NCI-H446 (cell line): ENCODE measurements at places on chromosomes 2 and 18.
A peak's percentile ranks its signal among the peaks of the same experiment; 100 is the strongest.

- DNase-seq, result no peak
These were observed 800.8 kb upstream of the SALL3 start for GRCh38 chr18:78178812-78179211.

DNA sequence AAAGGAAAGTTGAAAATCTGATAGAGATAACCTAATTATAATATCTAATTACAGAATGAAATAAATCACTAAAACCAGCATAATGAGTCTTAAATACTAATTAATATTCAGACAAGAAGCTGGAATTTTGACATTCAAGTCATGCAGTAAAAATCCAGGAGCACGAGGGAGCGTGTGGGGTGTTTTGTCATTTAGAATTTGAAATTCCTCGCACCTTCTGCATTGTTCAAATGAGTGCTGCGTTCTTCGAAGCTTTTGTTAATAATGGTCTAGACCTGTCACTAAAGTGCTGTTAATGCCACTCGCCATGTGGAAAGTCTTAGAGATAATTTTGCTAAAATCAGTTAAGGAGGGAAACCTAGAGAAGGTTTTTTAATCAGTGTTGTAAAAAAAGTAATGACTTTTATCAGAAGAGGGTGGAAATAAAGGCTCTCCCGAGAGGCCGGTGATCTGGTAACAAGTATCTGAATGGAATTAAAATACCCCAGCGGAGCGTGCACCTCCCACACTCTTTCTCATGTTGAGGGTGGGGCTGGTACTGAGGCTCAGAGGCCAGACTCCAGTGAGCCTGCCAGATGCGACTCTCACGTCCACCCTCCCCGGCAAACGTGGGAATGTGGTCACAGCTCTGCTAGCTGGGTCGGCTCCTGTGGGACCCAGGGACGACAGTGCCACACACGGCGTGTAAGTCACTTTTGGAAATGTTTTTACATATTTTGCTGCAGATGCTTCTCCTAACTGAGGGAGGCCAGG, 69.4 kb upstream of the MYT1L start:
- DNase-seq, result no peak

- DNase-seq, result no peak
These were observed 10.0 kb upstream of the VPS54 start for GRCh38 chr2:64029116-64029665.

DNA sequence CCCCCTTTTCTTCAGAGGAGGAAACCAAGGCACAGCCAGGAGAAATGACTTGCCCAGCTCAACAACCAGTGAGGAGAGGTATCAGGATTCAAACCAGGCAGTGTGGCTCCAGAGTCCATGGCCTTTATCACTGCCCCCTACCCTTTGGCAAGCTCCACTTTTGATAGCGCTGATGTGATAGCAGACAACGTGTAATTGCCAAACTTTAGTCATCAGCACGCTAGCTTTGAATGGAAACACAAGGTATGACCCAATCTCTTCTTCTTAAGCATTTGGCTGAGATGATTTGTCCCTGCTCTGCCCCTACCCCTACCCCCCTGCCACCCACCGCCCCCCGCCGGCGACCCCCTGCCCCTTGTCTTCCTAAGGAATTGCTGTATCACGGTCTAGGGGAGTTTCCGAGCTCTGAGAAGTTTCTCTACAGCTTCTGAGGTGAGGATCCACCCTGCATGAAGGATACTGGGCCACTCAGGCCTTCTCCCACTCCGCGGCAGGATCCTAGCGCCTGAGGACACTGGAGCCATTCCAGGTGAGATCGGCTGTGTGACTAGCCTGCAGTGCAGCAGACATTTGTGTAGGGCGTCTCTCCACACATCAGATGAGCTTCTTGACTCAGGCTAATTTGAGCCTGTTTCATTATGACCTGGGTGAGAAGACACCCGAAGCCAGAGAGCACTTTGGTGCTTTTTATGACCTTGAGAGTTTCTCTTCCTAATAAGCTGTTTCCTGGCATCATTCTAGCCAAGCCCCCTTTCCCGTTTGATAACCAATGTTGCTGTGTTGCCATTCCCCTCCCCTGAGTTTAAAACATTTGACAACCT, 75.1 kb upstream of the MAP4K4 start:
- no peak for DNase-seq

- no peak for DNase-seq
These were observed 89.1 kb downstream of the AFF3 start for GRCh38 chr2:100053087-100053885.

- DNase-seq, result no peak
These were observed 771.7 kb upstream of the SALL3 start for GRCh38 chr18:78207942-78208341.

DNA sequence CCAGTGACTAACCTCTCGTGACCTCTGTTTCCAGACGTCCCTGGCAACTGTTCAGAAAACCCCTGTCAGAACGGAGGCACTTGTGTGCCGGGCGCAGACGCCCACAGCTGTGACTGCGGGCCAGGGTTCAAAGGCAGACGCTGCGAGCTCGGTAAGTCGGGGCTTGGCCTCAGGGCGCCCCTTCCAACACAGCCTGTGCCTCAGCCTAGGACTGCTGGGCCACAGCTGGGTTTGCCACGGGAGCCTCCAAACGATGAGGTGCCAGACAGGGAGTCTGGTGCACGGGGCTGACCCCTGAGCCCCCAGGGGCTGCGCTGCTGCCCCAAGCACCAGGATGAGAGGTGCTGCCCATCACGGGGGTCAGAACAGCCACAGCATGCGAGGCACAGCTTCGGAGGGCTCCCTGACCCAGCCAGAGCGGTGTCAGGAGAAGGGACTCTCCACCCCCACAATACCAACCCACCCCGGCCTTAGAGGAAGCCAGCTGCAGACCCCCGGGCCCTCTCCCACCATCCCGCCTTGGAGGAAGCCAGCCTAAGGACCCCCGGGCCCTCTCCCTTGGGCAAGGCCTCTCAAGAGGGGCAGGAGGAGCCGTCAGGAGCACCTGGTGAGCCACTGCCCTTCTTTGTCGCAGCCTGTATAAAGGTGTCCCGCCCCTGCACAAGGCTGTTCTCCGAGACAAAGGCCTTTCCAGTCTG, 20.3 kb downstream of the MTERF4 start:
- DNase-seq, result no peak

GRCh38 chr2:604385-604784, 72.8 kb downstream of the TMEM18 start:
- DNase-seq, result no peak

- DNase-seq, result no peak
These were observed 54.0 kb upstream of the GPR75 start for GRCh38 chr2:53913721-53914120.

- DNase-seq, result no peak
These were observed 27.4 kb upstream of the VRK2 start for GRCh38 chr2:58019229-58019628.

DNA sequence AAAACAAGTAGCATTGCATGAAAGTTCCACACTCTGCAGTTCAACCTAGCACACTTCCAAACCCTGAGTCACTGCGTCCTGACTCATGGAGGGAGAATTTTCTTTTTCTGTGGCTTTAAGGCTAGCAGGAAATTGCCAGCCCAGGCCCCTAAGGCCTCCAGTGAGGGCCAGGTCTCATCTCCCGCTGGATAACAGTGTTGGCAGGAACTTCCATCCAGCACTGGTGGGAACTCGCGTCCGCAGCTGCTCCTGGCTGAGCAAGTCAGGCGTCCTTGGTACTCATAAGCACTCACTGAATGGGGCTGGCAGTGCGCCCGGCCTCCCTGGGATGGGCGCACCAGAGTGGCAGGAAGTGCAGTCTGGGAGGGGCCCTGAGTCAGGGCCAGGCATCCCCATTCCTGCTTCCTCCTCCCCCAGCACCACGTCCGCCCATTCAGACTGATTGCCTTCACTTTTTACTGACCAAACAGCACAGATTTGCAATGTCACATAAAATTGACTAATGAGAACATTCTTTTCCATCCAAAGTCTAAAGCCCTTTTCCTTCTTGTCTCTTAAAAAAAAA, 14.3 kb downstream of the MALL start:
- peak; percentile 93 for DNase-seq

GRCh38 chr2:122681626-122682025, 926.2 kb downstream of the TSN start:
- DNase-seq, result no peak

GRCh38 chr2:96665083-96665569, 22.6 kb downstream of the FER1L5 start:
- no peak for DNase-seq

- DNase-seq, result no peak
These were observed 535.9 kb downstream of the TRIB2 start for GRCh38 chr2:13252615-13253014.

DNA sequence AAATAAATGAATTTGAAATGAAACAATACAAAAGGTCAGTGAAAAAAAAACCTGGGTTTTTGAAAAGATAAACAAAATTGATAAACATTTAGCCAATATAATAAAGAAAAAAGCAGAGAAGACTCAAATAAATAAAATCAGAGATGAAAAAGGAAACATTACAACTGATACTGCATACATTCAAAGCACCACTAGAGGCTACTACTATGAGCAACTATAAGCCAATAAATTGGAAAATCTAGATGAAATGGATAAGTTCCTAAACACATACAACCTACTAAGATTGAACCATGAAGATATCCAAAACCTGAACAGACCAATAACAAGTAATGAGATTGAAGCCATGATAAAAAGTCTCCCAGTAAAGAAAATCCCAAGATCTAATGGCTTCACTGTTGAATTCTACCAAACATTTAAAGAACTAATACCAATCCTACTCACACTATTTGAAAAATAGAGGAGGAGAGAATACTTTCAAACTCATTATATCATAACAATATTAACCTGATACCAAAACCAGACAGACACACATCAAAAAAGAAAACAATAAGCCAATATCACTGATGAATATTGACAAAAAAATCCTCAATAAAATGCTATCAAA, 80.8 kb upstream of the CERS6 start:
- DNase-seq, result no peak

GRCh38 chr2:239257511-239257937, 143.3 kb downstream of the HDAC4 start:
- DNase-seq, result no peak

GRCh38 chr2:28437149-28437835, 44.6 kb downstream of the FOSL2 start:
- no peak for DNase-seq

GRCh38 chr2:122136056-122136455, 380.6 kb downstream of the TSN start:
- DNase-seq, result no peak

DNA sequence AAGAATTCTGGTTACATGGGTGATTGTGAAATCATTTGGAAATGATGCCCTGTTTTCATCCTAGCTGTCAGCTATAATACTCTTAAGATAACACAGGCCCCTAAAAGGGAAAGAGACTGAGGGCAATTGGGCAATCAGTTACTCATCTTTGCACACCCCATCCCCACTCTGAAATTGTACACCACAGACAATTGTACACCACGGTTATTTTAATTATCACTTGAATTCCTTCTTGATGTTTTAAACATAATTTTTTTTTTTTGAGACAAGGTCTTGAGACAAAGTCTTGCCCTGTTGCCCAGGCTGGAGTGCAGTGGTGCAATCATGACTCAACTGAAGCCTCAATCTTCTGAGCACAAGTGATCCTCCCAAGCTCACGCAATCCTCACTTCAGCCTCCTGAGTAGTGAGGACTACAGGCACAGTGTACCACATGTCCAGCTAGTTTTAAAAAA, 862.4 kb upstream of the ACVR2A start:
- no peak for DNase-seq

DNA sequence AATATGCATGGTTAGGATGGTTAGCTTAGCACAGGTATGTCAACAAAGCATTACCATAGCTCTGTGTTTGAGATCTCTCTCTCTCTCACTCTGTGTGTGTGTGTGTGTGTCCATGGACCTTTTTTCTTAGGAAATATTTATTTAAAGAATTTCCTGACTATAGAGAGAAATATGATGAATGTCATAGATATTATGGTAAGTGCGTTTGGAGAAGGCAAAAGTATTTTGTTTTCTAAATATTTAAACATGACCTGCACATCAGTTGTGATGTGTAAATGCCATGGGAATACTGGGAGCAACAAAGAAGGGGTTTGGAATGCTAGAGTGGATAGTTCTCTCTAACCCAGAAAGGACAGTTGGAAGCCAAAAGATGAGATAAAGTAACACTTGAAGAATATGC, 3.9 kb upstream of the TMEM178A start:
- DNase-seq, result no peak

GRCh38 chr2:168054657-168055056, 192.7 kb downstream of the STK39 start:
- no peak for DNase-seq

GRCh38 chr2:66565291-66565690, 130.4 kb downstream of the MEIS1 start:
- peak; percentile 16 for DNase-seq

DNA sequence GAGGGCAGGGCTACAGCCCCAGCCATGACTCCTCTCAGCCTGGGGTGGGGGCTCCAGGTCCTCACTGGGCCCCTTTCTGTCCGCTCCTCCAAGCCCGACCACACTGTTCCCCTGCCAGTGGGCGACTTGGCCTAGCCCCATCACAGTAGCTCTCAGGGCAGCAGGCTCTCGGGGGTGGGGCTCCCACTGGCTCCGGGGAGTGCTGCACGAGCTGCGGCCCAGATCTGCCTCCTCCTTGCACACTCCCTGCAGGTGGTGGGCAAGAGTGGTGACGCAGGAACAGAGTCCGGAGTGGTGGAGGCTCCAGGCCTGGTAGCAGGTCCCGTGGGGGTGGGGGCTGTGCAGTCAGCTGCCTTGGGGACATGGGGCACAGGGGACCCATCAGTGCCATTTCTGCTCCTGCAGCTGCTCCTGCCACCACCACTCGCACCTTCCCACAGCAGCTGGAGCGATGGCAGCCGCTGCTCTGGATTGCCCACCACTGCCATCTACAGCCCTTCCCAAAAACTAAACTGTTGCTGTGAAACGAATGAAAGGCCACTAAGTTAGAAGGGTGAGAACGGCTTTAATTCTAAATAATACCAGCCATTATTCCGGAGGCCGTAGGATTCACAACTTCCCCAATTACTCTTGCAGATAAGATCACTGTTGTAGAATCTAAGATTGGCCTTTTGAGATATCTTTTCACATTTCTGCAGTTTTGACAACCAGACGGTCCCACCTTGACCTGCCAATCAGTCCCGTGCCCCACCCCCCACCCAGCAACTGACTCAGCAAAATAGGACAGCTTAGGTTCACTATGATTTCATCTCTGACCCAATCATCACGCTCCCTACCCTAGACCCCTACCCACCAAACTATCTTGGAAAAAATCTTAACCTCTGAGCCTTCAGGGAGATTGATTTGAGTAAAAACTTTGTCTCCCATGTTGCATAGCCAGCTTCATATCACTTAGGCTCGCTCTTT, 530.2 kb downstream of the DCC start:
- DNase-seq, result peak; percentile 46

- DNase-seq, result no peak
These were observed 11.6 kb upstream of the RPRD1A start for GRCh38 chr18:36078751-36079529.

DNA sequence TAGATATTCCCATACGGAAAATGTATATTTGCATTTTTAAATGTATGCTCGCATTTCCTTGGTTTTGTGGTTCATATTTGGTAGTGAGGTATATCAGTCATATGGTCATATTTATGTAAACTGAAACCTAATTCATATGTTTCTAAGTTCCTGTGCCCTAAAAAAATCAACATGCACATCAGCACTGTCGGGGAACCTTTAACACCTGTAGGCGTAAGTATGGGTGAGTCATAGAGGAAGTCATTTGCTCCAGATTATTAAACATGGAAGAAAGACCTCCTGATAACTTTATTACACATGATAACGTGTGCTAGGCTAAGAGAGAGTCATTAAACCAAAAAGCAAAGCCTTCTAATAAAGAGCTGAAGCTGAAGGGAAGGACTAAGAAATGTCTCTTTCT, 437.7 kb downstream of the NRXN1 start:
- no peak for DNase-seq
